ENCODE measurements at places on chromosomes 3 and 15.

DNA sequence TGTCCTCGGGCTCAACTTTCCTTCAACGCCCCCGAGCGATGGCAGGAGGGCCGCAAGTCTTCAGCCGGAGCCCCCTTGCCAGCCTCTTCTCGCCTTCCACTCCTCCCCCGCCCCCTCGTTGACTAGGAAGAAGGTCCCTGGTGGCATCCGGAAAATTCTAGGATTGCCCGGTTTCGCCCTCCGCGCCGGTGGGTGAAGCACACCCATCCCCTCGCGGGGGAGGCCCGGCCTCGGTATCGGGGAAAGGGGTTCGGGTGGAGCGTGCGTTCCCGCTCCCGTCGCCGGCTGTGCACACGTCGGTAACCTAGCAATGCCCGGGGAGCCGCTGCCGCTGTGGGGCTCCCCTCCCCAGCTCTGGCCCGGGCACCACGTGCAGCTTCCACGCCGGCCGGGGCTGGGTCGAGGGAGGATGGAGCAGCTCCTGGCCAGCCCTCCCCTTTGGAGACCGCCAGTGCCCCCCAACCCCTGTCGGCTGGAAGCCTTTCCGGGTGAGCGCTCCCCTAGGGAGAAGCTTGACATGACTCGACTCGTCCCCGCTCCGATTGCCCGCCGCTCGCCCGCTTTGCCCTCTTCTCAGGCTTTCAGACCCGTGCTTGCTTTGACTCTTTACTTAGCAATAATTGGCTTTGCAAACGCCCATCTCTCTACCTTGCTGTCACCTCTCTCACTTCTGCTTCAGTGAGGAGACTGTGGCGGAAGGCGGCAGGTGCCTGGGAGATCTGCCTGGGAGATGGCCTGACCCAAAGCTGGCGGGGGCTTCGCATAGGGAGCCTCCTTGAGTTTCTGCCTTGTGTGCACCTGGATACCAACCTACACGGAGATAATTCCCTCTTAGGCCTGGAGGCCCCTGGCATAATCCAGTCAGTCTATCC, 1.3 kb downstream of the CACNA1D start:
- DNase-seq, result no peak

DNA sequence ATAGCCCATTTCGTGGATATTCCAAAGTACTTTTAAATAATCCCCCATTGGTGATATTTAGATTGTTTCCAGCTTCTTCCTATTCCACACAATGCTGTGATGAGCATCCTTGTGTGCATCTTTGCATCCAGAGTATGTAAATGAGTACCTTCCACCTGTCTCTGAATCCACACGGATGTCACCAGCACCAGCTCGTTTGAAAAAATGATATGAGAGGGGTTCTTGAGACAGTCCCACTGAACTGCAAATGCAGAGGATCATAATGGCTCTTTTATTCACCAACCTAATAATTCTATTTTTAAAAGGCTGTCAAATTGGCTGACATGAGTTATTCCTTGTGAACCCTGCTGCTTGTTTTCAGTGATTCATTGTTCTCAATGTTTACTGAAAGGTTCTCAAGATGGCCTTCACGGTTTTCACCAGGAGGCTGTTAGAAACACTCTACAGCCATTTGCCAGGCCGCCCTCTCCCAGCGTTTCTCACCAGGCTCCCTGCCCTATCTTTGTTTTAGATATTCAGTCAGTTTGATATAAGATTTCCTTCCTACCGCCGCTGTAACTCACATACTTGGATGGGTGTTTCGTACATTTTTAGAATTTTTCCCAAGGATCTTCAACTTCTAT, 96.7 kb upstream of the PTPRG start:
- no peak for DNase-seq

DNA sequence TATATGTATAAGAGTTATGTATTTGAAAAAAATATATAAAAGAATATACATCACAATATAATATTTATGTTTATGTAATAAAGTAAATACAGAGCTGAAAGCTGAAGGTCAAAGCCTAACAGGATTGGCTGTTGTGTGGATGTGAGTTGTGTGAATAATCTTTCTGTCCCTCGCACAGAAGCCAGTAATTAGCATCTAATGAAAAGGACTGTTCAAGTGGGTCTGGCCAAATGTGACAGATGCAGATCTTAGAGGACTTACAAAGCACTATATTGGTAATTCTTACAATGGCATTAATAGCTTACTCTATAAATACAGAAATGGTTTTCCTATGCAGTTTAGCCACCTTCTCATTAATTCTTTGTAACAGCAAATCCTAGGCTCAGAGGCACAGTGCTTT, 2.4 kb downstream of the MKRN3 start:
- DNase-seq, result no peak

DNA sequence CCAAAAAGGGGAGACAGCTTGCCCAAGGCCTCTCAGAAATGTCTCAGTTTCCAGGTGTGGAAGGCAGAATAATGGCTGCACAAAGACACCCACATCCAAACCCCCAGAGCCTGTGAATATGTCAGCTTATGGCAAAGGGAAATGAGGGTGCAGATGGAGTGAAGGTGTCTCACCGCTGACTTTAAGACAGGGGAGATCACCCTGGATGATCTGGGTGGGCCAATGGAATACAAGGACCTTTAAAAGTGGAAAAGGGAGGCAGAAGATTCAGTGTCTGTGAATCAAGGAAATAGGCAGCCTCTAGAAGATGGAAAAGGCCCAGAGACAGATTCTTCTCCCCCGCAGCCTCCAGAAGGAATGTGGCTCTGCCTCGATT, 48.8 kb upstream of the ATP2B2 start:
- DNase-seq, result no peak

- peak; percentile 98 for DNase-seq
Measured at GRCh38 chr3:48222616-48223513, at the start of gene CAMP. TSS of gene CAMP (plus strand) at chr3:48223495. CDS start at chr3:48223512, 17 bp downstream.

Measured in NB4 (cell line).